ENCODE measurements at places on chromosomes 4 and X.

DNA sequence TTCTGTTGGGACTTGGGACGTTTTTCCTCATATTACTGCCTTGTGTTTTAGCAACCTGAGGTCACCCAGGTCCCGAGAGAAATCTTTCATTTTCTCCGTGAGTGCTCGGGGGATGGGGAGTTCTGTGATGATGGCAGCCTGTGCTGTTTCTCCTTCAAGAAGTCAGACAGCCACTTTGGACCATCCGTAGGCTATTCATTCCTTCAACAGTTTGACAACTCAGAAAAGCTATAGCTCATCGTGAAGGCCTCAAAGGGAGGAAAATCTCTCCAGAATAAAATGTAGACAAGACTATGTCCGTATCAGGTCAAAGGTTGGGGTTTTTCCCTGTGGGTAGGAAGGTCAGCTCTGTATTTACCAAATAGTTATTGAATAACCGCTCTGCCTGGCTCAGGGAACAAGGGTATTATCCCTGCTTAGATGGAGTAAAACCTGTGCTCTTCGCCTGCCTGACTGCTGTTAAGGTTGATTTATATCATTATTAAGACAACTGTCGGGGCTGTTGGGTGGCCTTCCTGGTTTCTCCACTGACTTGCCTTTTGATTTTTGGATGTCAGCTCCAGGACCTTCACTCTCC is 36.6 kb downstream of the FAM114A1 start:
- DNase-seq = no peak

- no peak for DNase-seq
Measured at GRCh38 chrX:155956649-155957048, 40.8 kb upstream of the IL9R start.

GRCh38 chr4:122946142-122946541 is 23.7 kb upstream of the NUDT6 start:
- DNase-seq = no peak

DNA sequence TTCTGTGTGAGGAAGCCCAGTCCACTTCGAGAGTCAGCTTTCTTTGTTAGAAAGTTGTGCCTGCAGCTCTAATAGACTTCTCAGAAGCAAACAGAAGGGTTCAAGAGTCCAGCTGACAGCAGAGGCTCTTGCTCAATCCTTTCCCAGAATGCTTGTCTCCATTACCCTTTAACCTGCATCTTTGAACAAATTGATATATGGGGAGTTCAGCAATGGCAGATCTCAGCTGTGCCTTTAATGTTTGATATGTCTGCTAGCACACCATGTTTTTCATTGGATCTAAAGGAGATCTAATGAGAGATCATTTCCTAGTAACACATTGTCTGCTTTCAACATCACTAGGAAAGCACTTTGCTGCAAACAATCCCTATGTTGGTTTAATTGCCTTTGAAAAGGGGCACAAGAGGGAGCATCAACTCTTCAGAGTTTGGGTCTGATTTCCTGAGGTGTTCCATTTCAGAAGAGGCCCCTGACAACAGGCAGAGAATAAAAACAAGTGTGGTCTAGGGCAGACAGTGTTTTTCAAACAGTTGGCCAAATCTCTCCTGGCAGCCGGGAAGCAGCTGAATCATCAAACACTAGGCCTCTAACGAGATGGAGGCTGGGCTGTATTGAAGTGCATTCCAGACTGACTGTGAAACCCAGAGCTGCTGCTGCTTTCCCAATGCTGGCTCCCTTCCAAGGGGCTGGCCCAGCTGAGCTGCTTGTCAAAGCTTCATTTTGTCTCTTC is 55.5 kb downstream of the LUZP4 start:
- peak; percentile 23 for DNase-seq

DNA sequence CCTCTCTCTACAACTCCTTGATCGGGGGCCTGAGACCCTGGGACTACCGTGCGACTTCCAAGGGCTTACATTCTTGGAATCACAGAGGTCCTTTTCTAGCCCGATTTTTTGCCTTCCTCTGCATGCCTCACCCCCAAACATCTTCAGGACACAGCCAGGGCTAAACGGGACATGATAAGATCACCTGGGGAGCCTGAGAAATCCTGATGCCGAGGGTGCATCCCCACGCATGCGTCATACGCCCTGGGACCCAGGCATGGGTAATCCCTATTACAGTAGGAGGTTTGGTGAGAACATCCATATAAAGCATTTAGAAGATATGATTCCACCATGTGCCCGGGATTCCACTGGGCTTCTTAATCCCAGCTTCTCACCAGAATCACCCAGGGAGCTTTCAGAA is 77.1 kb downstream of the DCTD start:
- no peak for DNase-seq

GRCh38 chr4:10100734-10101216 is 15.8 kb downstream of the WDR1 start:
- DNase-seq = no peak

DNA sequence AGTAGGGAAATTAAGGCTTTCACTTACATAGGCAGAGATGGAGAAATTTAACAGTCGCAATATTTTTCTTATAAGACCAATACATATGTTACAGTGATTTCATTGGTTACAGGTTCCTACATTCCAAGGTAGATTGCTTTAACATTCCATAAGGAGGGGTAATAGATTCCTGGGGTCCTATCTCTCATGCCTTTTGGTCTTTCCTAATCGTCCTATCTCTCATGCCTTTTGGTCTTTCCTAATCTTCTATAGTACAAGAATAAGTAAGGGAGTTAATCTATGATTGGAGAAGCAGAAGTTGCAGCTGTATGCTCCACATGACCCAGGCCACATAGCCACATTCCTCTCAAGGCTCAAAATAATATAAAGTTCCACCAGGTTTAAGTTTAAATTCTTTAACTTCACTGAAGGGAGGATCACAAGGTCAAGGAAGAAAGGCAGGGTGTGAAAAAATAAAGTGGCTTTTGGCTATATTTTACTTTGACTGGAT is 285.0 kb upstream of the BOD1L1 start:
- no peak for DNase-seq

GRCh38 chr4:8320386-8320750 is 50.8 kb downstream of the HTRA3 start:
- no peak for DNase-seq

GRCh38 chrX:75151827-75152592 is 4.1 kb downstream of the ABCB7 start:
- no peak for DNase-seq

- no peak for DNase-seq
Measured at GRCh38 chrX:31506928-31507327, 435.1 kb upstream of the FTHL17 start.

DNA sequence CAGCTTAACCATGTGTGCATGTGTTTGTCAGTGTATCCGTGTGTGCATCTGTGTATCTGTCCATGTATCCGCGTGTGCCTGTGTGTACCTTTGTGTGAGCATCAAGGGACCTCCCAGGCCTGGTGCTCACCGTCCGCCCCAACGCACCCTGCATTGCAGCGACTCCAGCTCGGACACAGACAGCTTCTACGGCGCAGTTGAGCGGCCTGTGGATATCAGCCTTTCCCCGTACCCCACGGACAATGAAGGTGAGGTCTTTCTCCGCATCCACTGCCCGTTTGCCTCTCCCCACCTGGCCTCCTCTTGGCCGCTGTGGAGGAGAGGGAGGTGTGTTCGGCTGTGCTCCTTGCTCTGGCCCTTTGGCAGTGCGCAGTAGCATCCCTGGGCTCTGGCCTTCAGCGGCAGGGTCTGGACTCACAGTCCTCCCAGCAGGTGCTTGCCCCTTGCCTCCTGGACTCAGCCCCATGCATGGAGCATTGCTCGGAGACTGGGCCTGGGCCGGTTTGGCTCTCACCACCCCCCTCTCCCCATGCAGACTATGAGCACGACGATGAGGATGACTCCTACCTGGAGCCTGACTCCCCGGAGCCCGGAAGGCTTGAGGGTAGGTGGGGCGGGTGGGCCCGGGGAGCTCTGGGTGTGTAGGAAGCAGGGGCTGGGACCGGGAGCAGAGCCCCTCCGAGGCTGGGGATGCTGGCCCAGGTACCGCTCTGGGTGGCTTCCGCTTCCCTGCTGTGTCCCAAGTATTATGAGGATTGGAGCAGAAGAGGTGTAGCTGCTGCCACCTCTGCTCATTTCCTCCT is 16.4 kb upstream of the ADD1 start:
- no peak for DNase-seq

DNA sequence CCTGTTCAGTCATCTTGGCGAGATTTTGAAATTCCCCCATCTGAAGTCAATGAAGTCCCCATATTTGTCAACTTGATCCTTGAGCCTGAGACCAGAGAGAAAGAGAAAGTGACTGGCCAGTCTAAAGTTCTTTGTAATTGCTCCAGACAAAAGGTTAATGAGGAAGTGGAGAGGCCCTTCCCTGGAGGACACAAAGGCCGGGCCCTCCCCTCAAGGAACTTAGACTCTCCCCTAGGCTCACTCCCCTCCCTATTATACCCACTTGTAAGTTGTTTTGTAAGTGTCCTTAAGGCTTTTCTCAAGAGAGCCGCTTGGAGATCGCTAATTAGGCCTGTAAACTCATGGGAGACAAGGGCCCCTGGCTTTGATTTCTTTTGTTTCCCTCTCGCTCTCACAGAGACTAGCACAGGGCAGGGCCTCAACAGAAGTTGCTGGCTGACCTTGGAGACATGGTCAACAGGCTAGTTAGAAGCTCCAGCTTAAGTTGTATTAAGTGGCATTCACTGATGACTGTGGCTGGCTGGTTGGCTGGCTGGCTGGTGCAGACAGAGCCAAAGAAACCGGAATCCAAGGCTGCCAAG is 20.3 kb upstream of the GPC4 start:
- DNase-seq = no peak

GRCh38 chrX:35439692-35440091 is 358.4 kb upstream of the MAGEB16 start:
- no peak for DNase-seq

GRCh38 chr4:82043809-82044137 is 330.0 kb downstream of the HNRNPD start:
- no peak for DNase-seq

DNA sequence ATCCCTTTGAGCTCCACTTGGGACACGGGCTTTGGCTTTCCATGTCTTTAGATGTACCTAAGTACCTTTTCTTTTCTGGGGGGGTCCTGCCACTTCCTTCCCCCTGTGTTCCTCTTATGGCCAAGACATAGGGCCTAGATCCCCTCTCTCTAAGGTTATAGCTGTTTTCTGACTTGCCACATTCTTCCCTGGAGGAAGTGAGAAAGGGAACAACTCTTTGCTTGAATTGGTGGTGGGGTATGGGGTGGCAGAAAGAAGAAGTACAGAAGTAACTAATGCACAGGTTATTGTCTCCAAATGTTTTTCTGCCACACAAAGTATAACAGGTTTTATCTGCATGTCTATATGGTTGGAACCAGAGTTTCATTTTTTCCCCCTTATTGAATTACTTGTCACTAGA is 29.7 kb upstream of the DIPK2B start:
- DNase-seq = no peak

GRCh38 chr4:1277667-1278665 is 11.7 kb upstream of the MAEA start:
- DNase-seq = no peak

- DNase-seq = no peak
Measured at GRCh38 chr4:159395693-159396092, 292.8 kb downstream of the RAPGEF2 start.

- DNase-seq = no peak
Measured at GRCh38 chr4:53815281-53815680, 224.0 kb upstream of the LNX1 start.

GRCh38 chr4:189364032-189364449 is 576.6 kb upstream of the FRG1 start:
- DNase-seq = no peak

DNA sequence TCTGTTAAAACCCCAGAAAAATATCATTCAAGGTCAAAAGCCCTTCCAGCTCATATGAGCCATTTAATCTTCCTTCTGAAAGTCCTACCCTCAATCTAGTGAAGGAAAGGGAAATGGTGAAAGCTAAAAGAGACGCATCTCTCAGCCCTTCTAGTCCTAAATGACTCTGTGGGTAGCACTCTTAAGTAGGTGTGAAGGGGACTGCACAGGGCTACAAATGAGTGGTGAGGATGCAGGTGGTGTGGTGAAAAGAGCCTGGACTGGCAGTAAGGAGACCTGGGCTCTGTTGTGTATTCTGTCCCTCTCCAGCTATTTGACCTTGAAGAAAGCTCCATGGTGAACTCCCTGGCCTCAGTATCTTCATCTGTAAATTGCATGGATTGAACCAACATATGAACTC is 671.8 kb upstream of the DIPK2B start:
- no peak for DNase-seq

- no peak for DNase-seq
Measured at GRCh38 chrX:10070714-10071436, 85.9 kb upstream of the CLCN4 start.

GRCh38 chr4:114393295-114394038 is 205.1 kb upstream of the UGT8 start:
- no peak for DNase-seq

GRCh38 chr4:56799824-56800756 is 21.4 kb downstream of the SPINK2 start:
- peak; percentile 72 for DNase-seq

DNA sequence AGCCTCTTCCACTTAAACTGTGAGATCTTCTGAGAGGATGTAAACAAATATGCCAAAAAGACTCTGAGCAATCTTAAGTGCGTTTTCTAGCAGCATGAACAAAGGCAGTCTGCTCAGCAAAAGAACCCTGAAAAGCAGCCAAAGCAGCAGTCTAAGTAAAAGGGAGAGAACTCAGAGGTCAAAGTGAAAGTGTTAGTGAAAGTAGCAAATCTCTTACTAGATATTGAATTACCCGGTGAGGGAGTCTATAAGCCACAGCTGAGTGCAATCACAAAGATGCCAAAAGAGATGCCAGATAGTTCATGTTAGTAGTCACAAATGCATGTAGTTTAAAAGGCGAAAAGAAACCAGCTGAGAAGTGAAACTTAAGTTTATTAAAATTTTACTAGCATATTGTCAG is 7.9 kb upstream of the GNRHR start:
- no peak for DNase-seq

DNA sequence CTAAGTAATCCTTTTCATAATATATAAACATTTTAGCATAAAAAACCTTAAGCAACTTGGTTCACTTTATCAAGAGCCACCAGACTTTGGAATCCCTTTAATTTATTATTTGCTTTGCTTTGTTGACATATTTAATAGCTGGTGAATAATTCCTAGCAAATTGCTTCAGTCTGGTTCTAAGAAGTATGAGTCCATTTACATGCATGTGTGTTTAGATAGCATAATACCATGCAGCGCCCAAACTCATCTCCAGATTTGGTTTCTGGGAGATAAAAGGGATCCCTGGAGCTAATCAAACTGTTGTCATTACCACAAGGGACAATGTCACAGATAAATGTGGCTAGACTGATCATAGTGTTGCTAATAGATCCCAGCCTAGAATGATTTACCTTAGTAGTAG is 111.8 kb downstream of the TMEM144 start:
- DNase-seq = no peak

GRCh38 chr4:149993030-149993429 is 85.2 kb upstream of the DCLK2 start:
- no peak for DNase-seq

DNA sequence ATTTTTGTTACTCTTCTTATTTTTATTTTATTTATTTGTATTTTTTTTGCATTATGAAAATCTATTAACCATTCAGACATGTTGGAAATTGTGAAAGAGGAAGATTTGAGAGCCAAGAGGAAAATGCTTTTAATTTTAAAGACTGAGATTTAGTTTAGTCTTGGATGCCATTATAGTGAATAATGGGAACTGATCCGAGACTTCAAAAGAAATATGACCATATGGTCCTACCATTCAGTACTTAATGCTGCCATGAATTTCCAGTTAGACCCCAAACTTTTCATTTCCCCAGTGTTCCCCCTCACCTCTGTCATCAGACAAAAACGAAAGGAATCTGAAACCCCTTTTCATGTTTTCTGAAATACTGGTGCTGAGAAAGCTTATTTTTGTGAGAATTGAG is 95.5 kb downstream of the TENM3 start:
- no peak for DNase-seq

- no peak for DNase-seq
Measured at GRCh38 chrX:118189628-118190027, 73.0 kb upstream of the KLHL13 start.
